ENCODE measurements at places on chromosomes 7 and 10.

DNA sequence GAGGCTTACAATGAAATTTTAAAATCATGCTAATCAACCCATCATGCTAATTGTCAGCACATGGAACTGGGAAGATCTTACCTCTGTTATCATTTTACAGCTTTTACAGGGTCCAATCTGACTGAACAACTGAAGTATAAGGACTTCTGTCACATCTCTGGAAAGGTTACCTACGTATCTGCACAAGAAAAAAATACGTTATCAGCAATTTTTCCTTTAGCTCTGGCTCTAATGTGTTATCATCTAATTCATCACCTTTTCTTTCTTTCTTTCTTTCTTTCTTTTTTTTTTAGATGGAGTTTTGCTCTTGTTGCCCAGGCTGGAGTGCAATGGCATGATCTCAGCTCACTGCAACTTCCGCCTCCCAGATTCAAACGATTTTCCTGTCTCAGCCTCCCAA, 8.7 kb downstream of the TIAL1 start:
- no peak for DNase-seq

GRCh38 chr10:7475046-7475911, 64.4 kb upstream of the SFMBT2 start:
- DNase-seq: no peak

DNA sequence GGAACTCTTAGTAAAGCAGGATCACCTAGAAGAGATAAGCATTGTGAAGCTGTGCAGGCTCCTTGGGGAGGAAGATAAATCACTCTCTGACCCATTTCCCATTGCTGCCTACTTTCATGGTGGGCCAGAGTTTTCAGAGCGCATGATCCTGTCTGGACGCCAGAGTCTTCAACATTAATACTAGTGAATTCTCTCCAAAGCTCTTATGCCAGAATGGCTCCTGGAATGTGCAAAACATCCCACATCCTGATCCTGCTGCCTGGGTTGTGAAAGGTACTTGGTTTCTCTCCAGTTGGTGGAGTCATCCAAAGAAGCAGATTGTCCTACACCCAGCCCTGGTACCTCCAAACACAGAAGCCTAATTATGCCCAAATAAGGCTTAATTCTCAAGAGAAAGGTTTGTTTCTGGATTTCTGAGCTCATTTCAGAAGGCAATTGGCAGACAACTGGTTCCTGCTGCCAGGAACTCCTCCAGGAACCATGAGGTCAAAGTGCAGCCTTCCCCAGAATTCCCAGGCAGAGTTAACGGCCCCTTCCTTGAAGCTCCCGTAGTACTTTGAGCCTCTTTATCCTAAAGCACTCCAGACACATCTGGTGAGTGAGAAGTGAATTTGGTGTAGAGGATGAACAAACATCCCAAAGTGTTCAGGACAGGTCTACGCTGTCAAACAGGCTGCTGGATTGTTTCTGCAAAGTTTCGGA, 495.2 kb downstream of the PLXNA4 start:
- no peak for DNase-seq

GRCh38 chr7:100413346-100413745, 15.2 kb downstream of the ZCWPW1 start:
- DNase-seq: no peak

GRCh38 chr7:473211-473734, 46.4 kb downstream of the PDGFA start:
- peak; percentile 42 for DNase-seq

DNA sequence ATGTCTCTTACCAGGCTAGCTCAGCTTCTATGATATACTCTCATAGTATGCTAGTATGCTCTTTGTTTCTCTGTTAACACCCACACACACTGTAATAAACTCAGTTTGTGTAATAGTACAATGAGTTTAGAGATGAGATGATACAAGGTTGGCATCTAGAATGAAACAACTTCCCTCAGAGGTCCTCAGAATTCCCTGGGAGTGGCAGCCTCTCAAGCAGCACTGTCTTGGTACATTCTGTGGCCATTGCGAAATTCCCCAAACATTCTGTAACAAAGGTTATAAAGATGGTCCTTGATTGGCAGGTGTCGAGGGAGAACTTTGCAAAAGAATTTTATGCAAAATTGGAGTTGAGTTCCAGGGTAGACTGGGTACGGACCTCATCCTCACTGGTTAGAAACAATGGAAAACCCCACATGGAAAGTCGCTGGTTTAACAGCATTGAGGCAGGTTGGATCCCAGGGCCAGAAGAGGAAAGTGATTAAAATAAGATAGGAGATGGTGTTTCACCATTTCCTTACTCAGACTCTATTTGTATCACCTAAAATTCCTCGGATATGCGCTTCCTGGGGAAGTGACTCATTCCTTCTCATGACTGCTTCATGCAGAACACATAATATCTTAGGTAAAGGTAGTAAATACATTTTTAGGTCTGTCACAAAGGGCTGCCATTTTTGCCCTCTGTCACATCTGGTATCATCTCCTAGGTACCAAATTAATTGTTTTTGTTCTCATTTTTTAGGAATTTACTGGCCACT, 657.8 kb downstream of the SORCS1 start:
- no peak for DNase-seq

- DNase-seq: no peak
Measured at GRCh38 chr10:24695452-24695851, 28.2 kb downstream of the ARHGAP21 start.

DNA sequence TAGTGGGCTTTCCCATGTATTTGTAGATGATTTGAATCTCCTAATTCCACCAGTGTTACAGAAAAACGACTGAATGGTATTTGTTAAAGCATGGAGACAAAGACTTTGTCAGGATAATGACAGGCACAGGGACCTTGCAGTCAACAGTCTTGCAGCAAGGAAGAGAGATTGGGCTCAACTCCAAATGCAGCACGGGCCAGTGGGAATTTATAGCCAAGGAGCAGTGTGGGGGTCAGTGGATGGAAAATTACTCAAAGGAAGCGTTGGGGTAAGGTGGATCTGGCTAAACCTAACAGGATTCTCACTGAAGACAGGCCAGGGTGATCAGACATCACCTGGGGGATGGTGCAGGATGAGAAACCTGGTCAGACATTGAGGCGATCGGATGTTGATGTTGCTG, 24.3 kb downstream of the CPVL start:
- no peak for DNase-seq

DNA sequence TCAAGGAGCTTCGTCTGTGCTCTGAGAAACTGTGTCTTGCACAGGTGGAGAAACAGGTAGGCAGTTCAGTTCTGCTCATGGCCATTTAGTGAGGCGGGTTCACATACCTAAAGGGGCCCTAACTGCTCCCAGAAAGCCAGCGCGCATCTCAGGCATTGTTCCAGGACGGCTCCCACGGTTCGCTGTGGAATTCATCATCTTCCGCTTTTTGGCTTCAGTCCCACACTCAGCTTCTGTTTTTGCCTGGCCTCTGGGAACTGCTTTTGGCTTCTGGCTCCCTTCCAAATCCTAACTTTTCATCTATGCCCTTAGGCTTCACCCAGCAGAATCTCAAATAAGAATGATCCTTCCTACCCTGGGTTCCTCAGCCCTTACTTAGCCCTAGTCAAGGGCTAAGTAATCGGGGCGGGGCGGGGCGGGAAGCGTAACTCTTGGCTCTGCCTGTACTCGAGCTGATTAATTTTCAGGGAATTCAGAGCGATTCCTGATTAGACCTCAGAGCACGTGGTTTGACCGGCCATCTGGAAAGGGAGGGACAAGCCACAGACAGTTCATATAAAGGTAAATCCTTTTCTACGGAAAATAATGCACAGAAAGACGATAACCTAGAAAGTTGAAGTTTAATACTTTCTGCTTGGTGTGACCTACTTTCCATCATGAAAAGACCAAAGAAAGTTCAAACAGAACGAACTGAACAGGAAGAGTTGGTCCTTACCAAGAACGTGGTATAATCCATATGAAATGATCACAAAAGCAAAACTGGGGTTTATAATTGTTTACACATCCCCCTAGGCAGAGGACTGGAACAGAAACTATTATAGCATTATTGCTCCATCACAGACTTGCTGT, 105.7 kb downstream of the ST8SIA6 start:
- DNase-seq: peak; percentile 90

- DNase-seq: no peak
Measured at GRCh38 chr10:69738071-69738470, 63.6 kb upstream of the COL13A1 start.

- no peak for DNase-seq
Measured at GRCh38 chr7:70052691-70053090, 454.4 kb downstream of the AUTS2 start.

GRCh38 chr7:149459540-149460452, 1.1 kb downstream of the ZNF777 start:
- no peak for DNase-seq

- no peak for DNase-seq
Measured at GRCh38 chr10:100510533-100511308, 8.9 kb downstream of the SEC31B start.

DNA sequence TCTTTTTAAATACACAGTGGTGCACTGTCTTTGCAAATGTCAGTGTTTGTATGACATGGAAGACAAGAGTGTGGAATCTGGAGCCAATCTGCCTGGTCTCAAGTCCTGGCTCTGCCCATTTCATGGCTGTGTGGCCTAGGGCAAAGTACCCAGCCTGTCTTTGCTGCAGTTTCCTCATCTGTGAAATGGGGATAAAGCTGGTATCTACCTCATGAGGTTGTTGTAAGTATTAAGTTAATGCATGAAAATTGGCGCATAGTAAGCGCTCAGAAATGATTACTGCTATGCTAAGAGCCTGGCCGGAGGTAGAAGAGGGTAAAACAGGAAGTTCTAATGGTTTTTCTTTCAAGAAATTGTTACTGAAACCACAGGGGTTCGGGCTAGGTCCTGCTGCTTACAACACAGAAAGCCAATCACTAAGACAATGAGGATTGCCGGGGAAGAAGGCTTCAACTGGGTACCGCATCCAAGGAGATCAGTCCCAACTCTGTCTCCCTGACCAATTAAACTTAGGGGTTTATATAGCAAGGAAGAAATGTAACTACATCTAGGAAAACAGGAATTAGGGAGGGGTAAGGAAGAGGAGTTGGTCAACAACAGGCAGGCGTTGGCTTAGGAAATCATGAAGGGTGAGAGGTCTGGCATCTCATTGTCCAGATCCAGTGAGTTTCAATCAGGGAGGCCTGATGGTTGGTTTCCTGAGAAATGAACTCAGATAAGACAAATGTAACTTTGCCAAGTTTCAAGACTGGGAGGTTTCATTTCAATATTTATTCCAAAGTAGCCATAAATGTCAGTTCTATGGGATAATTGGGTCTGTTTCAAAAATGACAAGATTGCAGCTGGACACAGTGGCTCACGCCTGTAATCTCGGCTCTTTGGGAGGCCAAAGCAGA, 57.0 kb downstream of the CHST3 start:
- DNase-seq: no peak

GRCh38 chr7:51611937-51612336, 295.3 kb upstream of the COBL start:
- no peak for DNase-seq

DNA sequence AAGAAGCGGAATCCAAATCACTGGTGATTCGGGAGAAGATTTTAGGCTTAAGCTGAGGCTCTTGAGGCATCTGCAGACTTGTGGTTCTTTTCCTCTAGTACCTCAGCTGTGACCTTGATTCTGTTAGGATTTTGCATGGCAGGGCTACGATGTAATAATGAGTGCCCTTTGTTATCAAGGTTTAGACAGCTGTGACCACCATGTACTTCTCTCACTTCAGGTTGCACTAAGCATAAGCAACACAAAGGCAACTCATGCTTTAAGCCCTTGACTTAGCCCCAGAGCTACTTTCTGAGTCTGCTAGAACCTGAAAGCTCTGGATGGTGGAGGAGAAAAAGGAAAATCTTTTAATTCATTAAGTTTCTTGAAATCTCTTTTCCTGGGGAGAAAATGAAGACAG, 1052.3 kb upstream of the PHF14 start:
- no peak for DNase-seq

GRCh38 chr10:58723966-58724365, 211.3 kb downstream of the BICC1 start:
- no peak for DNase-seq

DNA sequence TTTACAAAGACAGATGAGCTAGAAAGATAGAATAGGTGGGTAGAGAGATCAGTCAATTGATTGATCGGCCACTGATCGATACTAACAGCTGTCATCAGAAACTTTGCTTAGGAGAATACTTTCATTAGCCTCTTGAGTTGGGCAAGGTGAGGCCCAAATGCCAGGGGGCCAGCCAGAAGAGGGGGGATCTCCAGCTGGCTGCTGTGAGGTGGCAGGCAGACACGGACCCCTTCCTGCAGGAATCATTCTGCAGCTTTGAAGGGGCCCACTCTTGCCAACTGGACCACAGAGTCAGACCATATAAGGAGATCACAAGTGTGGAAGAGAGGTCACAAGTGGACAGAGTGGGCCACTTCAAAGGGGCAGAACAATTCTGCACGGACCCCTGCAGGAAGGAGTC, 62.9 kb upstream of the DOCK1 start:
- DNase-seq: no peak

GRCh38 chr7:97346349-97346748, 228.9 kb downstream of the SDHAF3 start:
- no peak for DNase-seq

GRCh38 chr10:88913127-88913526, 33.1 kb downstream of the STAMBPL1 start:
- DNase-seq: no peak

DNA sequence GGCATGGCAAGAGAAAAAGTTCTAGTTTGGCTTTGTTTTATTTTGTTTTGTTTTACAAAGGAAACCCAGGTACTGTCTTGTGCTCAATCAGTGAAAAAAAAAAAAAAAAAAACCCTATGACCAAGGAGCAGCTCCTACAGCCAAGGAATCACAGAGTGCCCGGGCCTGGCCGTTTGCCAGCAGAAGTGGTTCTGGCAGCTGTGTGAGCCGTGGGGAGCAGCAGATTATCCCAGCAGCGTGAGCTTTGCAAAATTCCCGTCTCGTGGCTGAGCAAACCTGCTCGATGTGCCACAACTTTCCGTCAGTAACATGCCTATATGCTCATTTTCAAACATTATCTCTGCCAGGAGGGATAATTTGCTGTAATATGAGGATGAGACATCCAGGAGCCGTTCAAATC, 293.7 kb downstream of the POU6F2 start:
- peak; percentile 89 for DNase-seq

- no peak for DNase-seq
Measured at GRCh38 chr7:107505997-107506673, 36.3 kb downstream of the GPR22 start.

DNA sequence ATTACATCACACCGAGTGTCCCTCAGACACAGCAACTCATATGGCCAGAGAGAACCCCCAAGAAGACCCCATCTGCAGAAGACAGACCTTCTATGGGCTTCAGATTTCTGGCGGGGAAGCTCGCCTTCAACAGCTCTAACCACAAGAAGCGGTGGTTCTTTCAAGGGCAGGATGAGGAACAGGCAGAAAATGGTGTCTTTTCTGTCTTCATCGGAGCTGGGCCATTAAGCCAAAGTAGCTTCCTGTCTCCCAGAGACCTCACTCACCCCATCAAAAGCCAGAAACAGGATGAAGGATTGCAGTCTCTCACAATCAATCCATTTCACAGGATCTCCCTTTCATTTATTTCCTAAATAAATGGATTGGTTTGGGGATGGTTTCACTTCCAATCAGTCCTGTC, 149.1 kb downstream of the HERPUD2 start:
- no peak for DNase-seq

GRCh38 chr10:97192952-97193435, 7.2 kb upstream of the SLIT1 start:
- no peak for DNase-seq
